ENCODE measurements at places on chromosomes 2 and 18.

GRCh38 chr2:168246072-168246482 is 1.3 kb downstream of the STK39 start:
- H3K36me3 ChIP-seq, result no peaks in the 10 kb centered on the region
- peak overlapping the region; percentile 95 for H3K4me3 ChIP-seq
- peak overlapping the region; percentile 52 for H3K27ac ChIP-seq
- no peak for DNase-seq
- peaks cover 21% of the 10 kb centered on the region for H3K4me1 ChIP-seq

DNA sequence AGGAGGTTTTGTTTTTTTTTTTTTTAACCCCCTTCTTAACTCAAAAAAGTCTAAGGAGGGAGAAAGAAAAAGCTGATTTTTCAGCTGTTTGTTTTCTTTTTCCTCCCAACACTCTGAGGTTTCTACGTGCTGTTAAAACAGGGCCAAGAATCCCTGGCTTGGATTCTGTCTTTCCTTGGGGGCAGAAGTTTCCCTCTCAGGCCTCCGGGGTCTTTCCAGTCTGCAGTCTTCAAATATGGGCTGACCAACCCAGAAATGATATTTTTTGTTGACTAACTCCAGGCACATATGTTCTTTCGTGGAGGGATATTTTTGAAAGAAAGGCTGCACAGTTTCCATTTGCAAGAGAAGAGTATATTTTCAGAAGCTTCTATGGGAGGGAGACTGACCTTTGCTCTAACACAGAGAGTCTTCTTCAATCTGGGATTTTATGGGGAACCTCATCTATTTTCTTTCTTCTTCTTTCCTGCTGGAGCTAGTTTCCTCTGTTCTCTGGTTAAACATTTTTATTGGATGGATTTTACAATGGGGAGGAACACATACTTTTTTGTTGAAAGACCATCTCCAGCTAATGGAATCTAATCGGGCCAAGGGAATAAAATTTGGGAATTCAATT is 93.3 kb upstream of the SPRED2 start:
- no peak overlapping the region for H3K27ac ChIP-seq
- H3K4me3 ChIP-seq, result no peak overlapping the region
- no peaks in the 10 kb centered on the region for H3K36me3 ChIP-seq
- peaks cover 2% of the 10 kb centered on the region for H3K4me1 ChIP-seq

DNA sequence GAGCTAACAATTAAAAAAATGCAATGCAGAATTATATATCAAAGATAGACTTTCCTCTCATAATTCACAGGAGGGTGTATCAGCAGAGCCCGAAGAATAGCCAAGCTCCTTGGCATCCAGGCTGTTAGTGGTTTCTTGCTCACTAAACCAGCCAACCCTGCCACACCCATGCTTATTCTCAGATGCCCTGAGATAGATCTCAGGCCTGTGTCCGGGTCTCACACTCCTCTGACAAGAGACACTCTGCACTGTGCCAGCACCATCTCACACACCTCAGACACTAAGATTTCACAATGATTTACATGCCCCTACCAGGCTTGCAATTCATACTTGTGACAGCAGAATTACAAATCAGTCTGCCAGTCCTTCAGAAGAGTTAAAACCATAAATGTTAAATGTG is 64.5 kb downstream of the OSBPL1A start:
- H3K36me3 ChIP-seq, result no peaks in the 10 kb centered on the region
- peaks cover 3% of the 10 kb centered on the region for H3K27me3 ChIP-seq
- no peak overlapping the region for H3K27ac ChIP-seq
- H3K4me1 ChIP-seq, result no peaks in the 10 kb centered on the region

DNA sequence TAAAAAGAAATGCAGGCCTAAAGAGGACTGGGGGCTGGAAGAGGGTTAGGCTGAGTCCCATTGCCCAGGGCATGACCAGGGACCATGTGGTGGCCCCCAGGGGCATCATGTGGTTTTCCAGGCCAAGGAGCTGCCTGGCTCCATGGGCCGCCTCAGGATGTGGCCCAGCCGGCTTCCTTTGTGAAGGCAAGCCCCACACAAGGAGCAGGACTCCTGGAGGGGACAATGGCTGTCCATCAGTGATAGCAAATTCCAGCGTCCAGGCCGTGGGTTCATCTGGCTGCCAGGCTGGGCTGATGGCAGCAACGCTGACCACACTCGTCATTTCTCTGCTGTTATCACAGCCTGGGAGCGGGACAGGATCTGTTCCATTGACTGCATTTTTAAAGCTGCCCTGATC is 82.5 kb downstream of the GBX2 start:
- no peak overlapping the region for H3K4me3 ChIP-seq
- peaks cover 47% of the 10 kb centered on the region for H3K4me1 ChIP-seq
- H3K27ac ChIP-seq, result peak overlapping the region; percentile 8
- no peaks in the 10 kb centered on the region for H3K36me3 ChIP-seq
- peaks cover 2% of the 10 kb centered on the region for H3K27me3 ChIP-seq
- no peak for DNase-seq

DNA sequence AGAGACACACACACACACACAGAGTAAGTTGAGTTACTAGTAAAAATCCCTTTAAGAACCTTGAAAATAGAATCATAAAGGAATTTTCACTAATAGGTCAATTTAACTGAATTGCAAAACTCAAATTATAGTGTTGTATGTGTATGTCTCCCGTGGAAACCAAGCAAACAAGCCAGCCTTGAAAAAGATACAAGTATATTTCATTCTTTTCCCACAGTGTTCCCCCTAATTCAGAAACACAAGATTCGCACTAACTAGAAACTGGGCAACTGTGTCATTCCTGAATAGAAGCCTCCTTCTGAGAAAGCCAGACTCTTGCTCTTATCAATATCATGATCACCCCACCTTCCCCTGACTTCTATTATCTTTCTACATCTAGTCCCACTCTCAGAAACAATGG is 229.5 kb downstream of the PIEZO2 start:
- H3K4me3 ChIP-seq, result no peak overlapping the region
- no peak for DNase-seq
- peaks cover 8% of the 10 kb centered on the region for H3K4me1 ChIP-seq

GRCh38 chr2:62473246-62473827 is 32.7 kb downstream of the TMEM17 start:
- H3K36me3 ChIP-seq, result peaks cover 5% of the 10 kb centered on the region
- no peak overlapping the region for H3K27ac ChIP-seq
- DNase-seq, result no peak

- H3K4me3 ChIP-seq, result no peak overlapping the region
- H3K4me1 ChIP-seq, result peaks cover 13% of the 10 kb centered on the region
- H3K27me3 ChIP-seq, result no peaks in the 10 kb centered on the region
- DNase-seq, result no peak
Observed at GRCh38 chr2:231111987-231112386, 12.9 kb downstream of the HTR2B start.

- no peak overlapping the region for H3K27ac ChIP-seq
- H3K4me3 ChIP-seq, result no peak overlapping the region
- H3K36me3 ChIP-seq, result peaks cover 23% of the 10 kb centered on the region
- no peaks in the 10 kb centered on the region for H3K4me1 ChIP-seq
- H3K27me3 ChIP-seq, result peaks cover 13% of the 10 kb centered on the region
Observed at GRCh38 chr18:78898066-78898465, 81.6 kb upstream of the SALL3 start.

DNA sequence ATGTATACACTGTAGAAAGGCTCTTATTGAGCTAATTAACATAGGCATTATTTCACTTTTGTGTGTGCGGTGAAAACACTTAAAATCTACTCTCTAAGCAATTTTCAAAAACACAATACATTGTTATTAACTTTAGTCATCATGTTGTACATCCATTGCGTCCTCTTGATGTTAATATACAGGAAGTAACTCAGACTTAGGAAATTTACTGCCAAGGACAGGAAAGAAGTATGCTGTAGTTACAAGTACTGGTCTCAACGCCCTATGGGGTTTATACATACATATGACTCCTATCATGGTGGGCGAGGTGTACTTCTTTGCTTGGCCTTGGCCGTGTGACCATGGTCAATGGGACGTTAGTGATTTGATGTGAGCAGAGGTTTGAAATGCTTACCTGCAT is 15.5 kb downstream of the SCTR start:
- no peak overlapping the region for H3K27ac ChIP-seq
- H3K36me3 ChIP-seq, result no peaks in the 10 kb centered on the region
- no peak overlapping the region for H3K4me3 ChIP-seq
- H3K27me3 ChIP-seq, result no peaks in the 10 kb centered on the region
- DNase-seq, result no peak

GRCh38 chr2:47225061-47225783 is 70.1 kb upstream of the STPG4 start:
- peak overlapping the region; percentile 42 for H3K27ac ChIP-seq
- no peaks in the 10 kb centered on the region for H3K27me3 ChIP-seq
- peaks cover 32% of the 10 kb centered on the region for H3K4me1 ChIP-seq
- H3K36me3 ChIP-seq, result no peaks in the 10 kb centered on the region
- no peak for DNase-seq

GRCh38 chr2:223475901-223476300 is 126.3 kb downstream of the SCG2 start:
- no peaks in the 10 kb centered on the region for H3K4me1 ChIP-seq
- H3K27me3 ChIP-seq, result no peaks in the 10 kb centered on the region
- no peak overlapping the region for H3K27ac ChIP-seq

DNA sequence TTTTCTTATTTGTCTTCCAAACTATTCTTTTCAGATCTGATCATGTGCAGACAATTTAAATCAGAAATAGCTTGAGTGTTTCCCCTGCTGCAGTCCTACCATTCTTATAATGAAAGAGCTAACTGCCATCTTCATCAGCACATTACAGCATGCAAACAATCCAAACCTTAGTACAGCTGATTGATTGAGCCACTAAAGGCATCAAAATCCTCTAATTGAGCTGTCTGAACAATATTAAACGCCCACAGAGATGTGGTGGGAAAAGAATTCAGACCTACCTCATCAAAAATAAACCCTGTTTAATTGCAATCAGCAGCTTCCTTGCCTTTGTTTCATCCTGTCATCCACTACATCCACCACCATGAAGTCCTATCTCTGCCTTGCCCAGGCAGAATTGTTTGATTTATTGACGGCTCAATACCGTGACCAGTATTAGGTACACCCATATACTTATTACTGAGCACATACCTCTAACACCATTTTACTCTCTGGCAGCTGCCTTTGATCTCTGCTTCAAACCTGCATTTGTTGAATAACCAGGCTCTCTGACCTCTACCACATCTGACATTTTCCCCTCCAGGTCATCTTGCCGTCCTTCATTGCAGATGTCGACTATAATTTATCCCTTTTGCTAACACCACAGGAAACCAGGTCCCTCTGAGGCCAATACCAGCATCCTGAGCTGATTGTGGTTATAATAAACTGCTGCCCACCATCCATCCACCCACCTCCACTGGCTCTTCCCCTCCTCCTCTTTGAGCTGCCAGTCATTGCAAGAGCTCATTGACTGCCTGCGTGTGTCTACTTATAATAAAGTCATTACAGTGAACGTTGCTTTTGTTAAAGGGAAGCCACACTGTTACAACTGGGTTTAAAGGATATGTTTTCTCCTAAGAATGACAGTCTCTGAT is 78.5 kb downstream of the RBM43 start:
- no peaks in the 10 kb centered on the region for H3K4me1 ChIP-seq
- no peak overlapping the region for H3K27ac ChIP-seq
- no peaks in the 10 kb centered on the region for H3K36me3 ChIP-seq
- peaks cover 1% of the 10 kb centered on the region for H3K27me3 ChIP-seq
- no peak for DNase-seq

GRCh38 chr2:10059016-10059351 is 15.6 kb downstream of the KLF11 start:
- DNase-seq, result no peak
- no peak overlapping the region for H3K27ac ChIP-seq
- no peak overlapping the region for H3K4me3 ChIP-seq
- H3K4me1 ChIP-seq, result peaks cover 15% of the 10 kb centered on the region

GRCh38 chr2:218263817-218264641 is 3.2 kb downstream of the GPBAR1 start:
- peaks cover 7% of the 10 kb centered on the region for H3K27me3 ChIP-seq
- DNase-seq, result no peak
- H3K27ac ChIP-seq, result peak overlapping the region; percentile 30
- H3K4me3 ChIP-seq, result no peak overlapping the region

GRCh38 chr18:14577971-14578370 is 34.6 kb upstream of the POTEC start:
- H3K27me3 ChIP-seq, result peaks cover 2% of the 10 kb centered on the region
- H3K36me3 ChIP-seq, result no peaks in the 10 kb centered on the region
- H3K4me1 ChIP-seq, result no peaks in the 10 kb centered on the region
- no peak for DNase-seq
- no peak overlapping the region for H3K27ac ChIP-seq

- H3K4me3 ChIP-seq, result no peak overlapping the region
- H3K27ac ChIP-seq, result no peak overlapping the region
- H3K36me3 ChIP-seq, result no peaks in the 10 kb centered on the region
- peaks cover 14% of the 10 kb centered on the region for H3K4me1 ChIP-seq
Observed at GRCh38 chr2:231185050-231185725, 13.2 kb upstream of the ARMC9 start.

- DNase-seq, result no peak
- H3K36me3 ChIP-seq, result no peaks in the 10 kb centered on the region
- no peak overlapping the region for H3K4me3 ChIP-seq
- peaks cover 4% of the 10 kb centered on the region for H3K4me1 ChIP-seq
- peaks cover 4% of the 10 kb centered on the region for H3K27me3 ChIP-seq
Observed at GRCh38 chr2:203772456-203773165, 66.2 kb downstream of the CD28 start.

GRCh38 chr18:11864471-11864870 is 13.3 kb downstream of the CHMP1B start:
- no peak overlapping the region for H3K4me3 ChIP-seq
- H3K27me3 ChIP-seq, result peaks cover 3% of the 10 kb centered on the region
- H3K27ac ChIP-seq, result no peak overlapping the region
- no peak for DNase-seq

DNA sequence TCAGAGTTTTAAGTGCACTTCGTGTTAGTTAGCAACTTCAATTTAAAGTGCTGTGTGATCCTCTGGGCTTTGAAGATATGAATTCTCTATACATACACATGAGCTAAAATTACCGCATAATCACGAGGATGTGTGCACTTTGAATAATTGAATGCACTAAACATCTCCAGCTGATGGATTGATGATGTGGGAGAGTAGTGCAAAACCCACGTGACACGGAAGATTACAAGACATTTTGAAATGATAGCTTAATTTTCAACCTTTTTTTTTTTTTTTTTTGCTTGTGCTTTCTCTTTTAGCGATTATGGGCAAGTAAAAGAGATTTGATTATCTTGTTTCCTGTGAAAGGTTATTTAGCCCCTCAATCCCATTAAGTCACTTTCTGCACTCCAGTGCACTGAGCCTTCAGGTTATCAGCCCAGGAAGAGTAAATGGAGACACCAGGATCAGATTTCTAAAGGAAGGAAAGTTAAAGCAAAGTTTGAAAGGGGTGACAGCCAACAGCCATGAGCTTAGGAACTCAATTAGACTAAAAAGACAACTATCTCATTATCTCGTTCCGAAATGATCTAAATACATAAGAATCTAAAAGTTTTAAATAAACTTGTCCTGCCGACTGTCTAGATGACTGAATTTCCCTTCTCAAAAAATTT is 81.6 kb downstream of the CDK15 start:
- no peak overlapping the region for H3K4me3 ChIP-seq
- no peak for DNase-seq
- no peak overlapping the region for H3K27ac ChIP-seq
- H3K4me1 ChIP-seq, result peaks cover 14% of the 10 kb centered on the region

- H3K4me1 ChIP-seq, result peaks cover 18% of the 10 kb centered on the region
- no peak for DNase-seq
- peaks cover 8% of the 10 kb centered on the region for H3K36me3 ChIP-seq
- no peak overlapping the region for H3K4me3 ChIP-seq
- H3K27me3 ChIP-seq, result peaks cover 1% of the 10 kb centered on the region
- H3K27ac ChIP-seq, result peak overlapping the region; percentile 49
Observed at GRCh38 chr2:237073552-237073951, 12.1 kb upstream of the COPS8 start.

GRCh38 chr18:78726326-78727056 is 253.1 kb upstream of the SALL3 start:
- peaks cover 16% of the 10 kb centered on the region for H3K36me3 ChIP-seq
- DNase-seq, result no peak
- no peak overlapping the region for H3K4me3 ChIP-seq
- no peaks in the 10 kb centered on the region for H3K4me1 ChIP-seq
- H3K27me3 ChIP-seq, result peaks cover 17% of the 10 kb centered on the region

Measured in endothelial cell (in vitro differentiated cells).